Stimulated activated CD8-positive, alpha-beta memory T cell treated with anti-CD3 and anti-CD28 coated beads, Interleukin-15, amount 100 ng/mL, for 1 hour (primary cell): ENCODE measurements at places on chromosomes 5 and 9.

- DNase-seq: no peak
Measured at GRCh38 chr5:180810959-180811622, 8.5 kb upstream of the MGAT1 start.

DNA sequence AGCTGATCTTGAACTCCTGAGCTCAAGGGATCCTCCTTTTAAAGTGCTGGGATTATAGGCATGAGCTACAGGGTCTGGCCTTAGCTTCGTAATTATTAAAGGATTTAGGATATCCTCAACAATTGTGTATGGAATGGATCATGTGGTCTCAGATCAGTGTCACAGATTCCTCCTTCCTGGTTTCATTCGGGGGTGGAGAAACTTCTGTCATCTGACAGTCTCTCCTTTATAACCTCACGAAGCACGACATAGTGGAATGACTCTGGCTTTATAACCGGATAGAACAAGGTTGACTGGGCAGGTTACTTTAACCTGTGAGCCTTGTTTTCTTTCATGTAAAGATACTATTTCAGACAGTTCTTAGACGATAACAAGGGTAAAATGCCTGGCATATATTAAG is 4.4 kb upstream of the GNG10 start:
- DNase-seq: no peak

DNA sequence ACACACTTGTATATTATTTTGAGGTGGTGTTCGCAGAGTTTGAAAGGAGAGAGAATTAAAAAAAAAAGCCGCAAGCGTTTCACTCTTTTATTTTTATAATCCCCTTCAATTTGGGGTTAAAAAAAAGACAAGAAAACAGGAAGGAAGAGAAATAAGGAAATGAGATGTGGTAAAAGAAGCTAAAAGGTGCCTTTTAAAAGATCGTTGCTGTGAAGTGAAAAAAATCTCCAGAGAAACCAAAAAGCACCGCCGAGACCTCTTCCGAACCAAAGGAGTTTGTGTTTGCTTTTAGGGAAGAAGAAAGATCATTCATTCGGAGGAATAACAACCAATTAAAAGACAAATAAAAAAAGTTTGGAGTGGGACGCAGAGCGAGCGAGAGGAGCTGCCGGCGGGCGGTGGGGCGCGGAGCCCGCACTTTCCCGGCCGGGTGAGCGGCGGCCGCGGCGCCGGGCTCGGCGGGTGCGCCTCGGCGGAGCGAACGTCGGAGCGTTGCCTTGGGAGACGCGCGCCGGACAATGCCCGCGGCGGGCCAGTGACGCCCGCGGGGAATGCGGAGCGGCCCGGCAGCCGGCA is 355 bp downstream of the TLE4 start:
- DNase-seq: no peak

DNA sequence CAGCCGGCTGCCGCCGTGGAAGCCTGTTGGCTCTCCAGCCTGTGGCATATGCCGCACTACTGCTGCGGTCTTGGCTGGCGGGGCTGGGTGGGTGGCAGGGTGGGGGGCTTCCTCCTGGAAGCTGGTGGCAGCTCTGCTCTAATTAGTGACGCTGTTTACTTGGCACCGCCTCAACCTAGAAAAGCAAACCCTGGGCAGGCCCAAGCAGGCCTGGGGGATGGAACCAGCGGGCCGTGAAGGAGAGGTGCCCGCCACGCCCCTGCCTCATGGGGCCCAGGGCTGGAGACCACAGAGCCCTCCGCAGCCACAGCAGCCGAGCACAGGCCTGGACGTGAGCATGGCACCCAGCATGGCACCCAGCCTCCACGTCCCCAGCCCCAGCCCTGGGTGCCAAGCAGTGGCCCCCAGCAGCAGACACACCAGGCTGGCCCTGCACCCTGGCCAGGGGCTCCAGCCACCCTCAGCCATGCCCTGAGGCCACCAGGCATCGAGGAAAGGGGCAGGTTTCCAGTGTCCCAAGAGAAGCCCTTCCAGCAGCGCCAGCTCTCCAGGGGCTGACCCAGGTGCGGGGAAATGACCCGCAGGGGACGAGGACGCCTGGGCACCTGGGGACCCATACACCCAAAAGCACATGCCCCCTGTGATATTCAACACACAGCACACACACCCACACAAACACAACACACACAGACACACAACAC is 5.4 kb upstream of the CCDC187 start:
- DNase-seq: no peak

GRCh38 chr5:173719731-173720082 is 103.3 kb upstream of the BOD1 start:
- no peak for DNase-seq

DNA sequence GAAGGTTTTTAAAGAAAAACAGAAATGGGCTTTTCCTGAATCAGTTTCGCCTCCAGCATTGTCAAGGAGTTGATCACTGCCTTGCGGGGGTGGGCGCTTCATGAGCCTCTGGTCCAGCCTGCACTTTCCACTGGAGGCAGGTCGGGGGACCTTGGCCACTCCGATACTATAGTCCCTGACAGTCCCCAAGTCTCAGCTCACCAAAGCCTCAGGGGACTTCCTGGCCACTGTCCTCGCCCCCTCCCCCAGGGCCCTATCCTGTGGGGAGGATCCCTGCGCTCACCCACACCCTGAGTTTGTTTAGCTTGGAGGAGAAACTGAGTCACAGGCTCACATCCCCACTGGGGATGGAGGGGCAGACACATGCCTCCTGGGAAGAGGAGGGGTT is 1.4 kb downstream of the SLC6A19 start:
- DNase-seq: no peak

- no peak for DNase-seq
Measured at GRCh38 chr9:22383718-22384117, 62.9 kb upstream of the DMRTA1 start.

DNA sequence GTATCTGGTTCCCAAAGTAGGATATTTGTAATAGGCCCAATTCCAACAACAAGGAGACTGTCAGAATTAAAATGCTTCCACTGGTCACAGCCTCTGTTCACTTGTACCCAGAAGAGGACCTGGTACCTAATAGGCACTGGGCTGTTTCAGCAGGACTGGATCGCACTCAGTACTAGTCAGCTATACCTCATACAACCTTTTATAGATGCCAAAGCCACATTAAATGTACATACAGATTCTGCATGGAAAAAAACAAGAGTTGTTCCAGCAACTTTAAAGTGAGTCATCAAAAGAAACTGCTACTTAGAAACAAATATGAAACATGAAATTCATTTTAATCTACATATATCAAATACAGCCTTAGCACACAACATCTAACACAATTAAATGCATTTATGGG is 87.5 kb downstream of the GPR21 start:
- no peak for DNase-seq

DNA sequence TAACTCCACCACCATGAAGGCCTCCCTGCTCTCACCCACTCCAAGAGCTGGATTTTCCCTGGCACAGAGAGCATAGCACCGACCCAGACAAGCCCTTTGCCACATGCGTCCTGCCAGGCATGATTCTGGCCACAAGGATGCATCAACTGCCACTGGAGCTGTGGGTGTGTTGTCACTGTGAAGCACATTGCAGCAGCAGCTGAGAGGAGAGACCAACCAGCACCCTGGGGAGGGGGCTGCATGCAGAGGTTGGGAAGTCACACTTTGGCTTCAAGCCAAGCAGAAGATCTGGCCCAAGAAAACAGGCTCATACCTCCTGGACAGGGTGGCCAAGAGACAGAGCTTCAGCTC is 22.6 kb upstream of the PTGES start:
- no peak for DNase-seq

- no peak for DNase-seq
Measured at GRCh38 chr5:13108265-13108664, 836.2 kb downstream of the DNAH5 start.

DNA sequence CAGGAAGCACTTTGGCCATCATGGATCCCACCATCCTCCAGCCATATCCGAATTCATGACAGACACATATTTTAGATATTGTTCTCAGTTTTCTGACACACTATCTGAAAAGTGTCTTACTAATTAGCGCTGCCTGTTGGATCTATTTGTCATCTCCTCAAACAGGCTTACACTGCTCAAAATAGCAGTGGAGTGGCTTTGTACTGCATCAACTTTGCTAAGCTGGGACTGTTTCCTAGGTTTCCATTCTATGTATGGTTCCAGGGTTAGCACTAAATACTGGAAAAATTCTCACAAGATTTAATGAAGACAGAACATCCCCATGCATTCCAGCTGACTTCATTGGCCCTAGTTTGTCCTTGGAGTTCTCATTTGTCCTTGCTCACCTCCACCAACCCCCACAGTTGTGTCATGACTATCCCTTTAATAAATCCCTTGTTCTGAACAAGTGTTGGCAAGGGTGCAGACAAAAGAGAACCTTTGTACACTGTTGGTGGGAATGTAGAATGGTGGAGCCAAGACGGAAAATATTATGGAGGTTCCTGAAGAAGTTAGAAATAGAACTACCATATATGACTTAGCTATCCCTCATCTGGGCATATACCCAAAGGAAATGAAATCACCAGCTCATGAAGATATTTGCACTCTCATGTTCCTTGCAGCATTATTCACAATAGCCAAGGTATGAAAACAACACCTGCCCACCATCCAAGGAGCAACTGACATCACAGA is 136.5 kb upstream of the RAI14 start:
- no peak for DNase-seq

DNA sequence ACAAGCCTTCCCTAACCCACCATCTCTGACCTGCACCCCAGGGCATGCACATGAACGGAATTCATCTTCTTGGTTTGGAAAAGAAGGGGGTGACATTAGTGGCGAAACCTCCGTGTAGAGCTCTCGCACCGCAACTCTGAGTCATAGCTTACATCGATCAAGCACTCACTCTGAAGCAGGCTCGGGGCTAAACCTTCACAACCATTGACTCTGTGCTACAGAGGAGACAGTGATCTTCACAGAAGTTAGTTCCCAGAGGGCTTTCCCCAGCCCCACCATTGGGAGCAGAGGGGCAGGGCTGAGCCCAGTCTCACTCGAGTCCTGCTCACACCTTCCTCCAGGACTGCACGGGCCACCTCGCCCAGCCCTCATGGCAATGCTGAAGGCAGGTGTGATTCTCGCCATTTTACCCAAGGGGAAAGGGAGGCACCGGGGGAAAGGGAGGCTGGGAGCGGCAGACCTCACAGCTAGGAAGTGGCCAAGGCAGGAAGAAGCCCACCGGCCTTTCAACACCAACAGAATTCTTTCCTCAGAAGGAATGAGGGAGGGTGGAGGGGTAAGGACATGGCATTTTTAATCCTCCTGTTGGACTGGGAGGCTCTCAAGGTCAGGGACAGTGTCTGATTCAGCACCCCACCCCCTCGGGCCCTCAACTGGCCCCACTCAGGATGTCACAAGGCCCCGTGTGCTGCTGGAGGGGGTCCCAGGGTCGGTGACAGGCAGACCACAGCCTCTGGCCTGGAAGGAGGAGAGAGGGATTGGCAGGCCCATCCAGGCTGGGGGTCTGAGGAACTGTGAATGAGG is 25.9 kb upstream of the IL17B start:
- no peak for DNase-seq

GRCh38 chr5:1468247-1468612 is 23.0 kb upstream of the SLC6A3 start:
- DNase-seq: no peak

DNA sequence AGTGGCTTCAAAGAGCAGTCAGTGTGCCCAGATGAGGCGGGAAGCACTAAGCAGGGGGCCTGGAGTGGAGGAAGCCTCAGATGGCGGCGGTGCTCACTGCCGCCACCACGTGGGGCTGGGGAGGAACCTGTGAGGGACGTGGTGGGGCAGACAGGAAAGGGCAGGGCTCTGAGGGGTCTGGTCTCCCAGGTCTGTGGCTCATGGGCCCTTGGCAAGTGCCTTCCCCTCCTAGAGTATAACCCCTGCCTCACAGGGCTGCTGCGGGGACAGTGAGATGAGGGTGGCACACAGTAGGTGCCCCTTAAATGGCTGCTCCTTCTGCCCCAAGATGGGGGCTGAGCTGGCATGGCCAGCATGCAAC is 26.6 kb downstream of the NR5A1 start:
- no peak for DNase-seq

DNA sequence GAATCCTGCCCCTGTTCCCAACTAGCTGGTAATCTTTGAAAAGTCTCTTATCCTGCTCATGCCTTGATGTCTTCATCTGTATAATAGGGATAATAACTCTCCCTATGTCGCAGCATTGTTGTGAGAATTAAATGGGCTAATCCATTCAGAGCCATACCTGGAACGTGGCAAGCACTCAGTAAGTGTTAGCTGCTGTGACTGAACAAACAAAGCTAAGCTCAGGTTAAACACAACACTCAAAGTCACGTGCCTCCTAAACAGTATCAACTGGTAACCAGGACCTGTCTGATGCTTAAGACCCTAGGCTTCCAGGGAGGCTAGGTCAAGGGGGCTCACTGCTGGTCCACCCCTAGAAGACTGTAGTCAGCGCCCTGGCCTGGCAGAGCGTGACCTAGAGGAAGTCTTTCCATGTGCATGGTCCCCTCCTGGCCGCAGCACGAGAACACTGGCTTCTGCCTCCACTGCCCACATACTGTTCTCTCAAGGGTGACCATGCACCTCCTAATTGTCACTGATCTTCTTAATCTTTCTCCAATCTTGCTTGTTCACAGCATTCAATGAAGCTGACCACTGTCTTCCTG is 211.1 kb downstream of the TTLL11 start:
- DNase-seq: no peak

GRCh38 chr5:127568166-127568565 is 50.7 kb downstream of the PRRC1 start:
- DNase-seq: no peak

DNA sequence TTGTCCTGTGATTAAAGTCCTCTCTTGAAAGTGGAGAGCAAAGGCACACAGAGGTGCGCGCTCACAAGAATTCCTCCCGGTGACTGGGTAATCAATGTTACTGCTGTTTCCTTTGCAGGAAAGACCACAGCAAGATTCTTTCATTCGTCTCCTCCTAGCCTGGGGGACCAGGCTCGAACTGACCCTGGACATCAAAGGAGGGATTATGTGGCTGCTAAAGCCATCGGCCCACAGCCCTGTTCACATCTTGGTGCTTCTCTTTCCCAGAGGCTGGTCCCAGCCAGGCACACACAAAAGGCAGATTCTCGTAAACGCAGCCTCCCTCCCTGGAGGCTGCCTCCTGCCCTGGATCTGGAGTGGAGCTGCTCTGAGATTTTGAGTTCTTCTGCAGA is 230.9 kb downstream of the FANCC start:
- DNase-seq: no peak

DNA sequence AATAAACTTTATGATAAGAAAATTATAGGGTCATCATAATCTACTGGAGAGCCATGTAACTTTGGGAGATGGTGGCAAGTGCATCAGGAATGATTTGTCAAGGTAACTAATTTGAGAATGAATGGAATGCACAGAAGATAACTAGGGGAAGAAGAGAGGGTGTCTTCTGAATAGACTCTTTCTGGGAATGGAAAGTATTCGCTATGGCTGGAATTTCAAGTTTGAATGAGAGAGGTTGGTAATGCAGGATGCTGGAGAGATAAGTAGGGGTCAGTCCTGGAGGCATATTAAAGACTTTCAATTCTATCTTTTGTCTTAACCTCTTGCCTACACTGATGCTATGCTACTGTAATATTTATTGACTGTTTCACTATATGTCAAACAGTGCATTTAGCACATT is 714.2 kb downstream of the CETN3 start:
- DNase-seq: no peak

- no peak for DNase-seq
Measured at GRCh38 chr5:60722416-60722815, 22.4 kb upstream of the DEPDC1B start.
